ENCODE measurements at places on chromosomes 16 and 17.

DNA sequence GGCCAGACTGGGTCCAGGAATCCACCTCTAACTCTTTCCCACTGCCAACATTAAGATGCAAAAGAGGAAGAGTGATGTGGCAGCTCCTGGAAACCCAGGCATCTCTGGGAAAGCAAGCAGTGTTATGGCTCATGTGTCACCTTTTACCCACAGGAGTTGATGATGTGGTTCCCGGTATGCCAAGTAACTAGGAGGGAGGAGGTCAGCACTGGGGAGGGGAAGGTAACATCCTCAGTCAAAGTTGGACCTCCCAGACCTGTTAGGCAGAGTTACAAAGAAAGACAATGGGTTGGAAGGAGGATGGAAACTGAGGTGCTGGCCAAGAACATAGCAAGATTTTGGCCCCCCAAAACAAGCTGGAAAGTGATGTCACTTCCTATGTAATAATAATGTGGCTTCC is 11.4 kb downstream of the KRABD2 start:
- DNase-seq, result no peak

- DNase-seq, result no peak
These were observed 92.3 kb downstream of the SDR42E1 start for GRCh38 chr16:81918927-81919326.

DNA sequence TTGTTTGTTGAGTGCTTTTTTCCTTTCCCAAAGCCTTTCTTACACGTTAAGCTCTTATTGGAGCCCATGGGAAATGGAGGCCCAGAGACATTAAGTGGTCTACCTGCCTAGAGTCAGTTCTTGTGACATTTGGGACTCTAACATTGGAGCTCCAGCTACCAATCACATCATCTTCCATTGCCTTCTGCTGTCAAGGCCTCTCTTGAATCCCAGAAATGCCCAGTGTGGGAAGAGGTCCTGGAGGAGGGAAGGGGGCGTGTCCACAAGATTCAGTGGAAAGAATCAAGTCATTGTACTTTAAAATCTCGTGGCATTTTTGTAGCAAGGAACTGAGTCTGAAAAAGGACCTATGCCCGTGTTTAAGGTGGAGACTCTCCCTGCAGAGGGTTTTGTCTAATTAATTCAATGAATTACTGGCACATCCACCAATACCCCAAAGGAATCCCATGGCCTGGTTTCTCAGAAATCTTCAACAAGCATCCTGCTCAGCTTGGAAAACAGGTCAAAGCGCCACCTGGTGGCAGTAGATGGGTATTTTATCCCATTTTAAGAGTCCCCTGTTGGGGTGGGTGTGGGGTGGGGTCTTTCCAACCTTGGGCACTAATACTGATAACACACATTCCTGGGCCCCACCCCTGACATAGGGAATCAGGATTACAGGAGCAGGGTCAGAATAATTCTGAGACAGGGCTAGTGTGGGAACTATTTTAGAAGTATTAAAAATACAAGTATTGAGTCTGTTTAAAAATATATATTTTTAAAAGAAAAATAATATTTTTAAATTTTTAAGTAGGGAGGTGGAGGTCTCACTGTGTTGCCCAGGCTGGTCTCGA is 24.6 kb downstream of the GPT2 start:
- peak; percentile 64 for DNase-seq

- DNase-seq, result no peak
These were observed 8.4 kb upstream of the PLK1 start for GRCh38 chr16:23670137-23670776.

- no peak for DNase-seq
These were observed 3.0 kb downstream of the KCNJ12 start for GRCh38 chr17:21379080-21379711.

All from CD4-positive, alpha-beta T cell treated with Interleukin-12 subunit alpha and Interleukin-12 subunit beta, for 1 hour (primary cell).